T-cell (primary cell): ENCODE measurements at places on chromosomes 6 and 20. TPM values are rescaled to one million over a fixed set of nuclear protein-coding genes. Genes with fewer than 3 reads are reported as not detected.

DNA sequence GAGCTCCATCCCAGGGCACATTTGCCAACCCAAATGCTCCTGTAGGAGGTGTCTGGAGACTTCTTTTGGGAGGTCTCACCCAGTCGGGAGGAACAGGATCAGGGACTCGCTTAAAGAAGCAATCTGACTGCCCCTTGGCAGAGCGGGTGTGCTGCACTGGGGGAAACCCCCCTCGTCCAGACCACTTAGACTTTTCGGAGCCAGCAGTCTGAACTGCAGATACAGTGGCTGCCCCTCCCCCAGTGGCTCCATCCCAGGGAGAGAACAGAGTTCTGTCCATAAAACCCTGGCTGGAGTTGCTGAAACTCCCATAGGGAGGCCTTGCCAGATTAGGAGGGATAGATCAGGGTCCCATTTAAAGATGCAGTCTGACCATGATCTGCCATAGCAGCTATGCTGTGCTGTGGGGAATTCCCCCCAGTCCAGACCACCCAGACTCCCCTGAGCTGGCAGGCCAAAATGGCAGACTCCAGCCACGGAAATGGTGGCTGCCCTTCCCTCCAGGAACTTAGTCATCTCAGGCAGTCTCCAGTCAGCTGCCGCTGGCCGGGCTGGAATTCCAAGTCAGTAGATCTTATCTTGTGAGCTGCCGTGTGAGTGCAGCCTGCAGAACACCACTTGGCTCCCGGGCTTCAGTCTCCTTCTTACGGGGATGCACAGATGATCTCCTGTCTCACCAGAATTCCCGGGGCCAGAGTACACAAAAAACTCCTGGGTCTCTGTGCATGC lies 278.1 kb upstream of the SASH1 start:
- DNase-seq = no peak
- no peak overlapping the region for H3K4me3 ChIP-seq
- H3K36me3 ChIP-seq = no peaks in the 10 kb centered on the region
- H3K27me3 ChIP-seq = no peaks in the 10 kb centered on the region

DNA sequence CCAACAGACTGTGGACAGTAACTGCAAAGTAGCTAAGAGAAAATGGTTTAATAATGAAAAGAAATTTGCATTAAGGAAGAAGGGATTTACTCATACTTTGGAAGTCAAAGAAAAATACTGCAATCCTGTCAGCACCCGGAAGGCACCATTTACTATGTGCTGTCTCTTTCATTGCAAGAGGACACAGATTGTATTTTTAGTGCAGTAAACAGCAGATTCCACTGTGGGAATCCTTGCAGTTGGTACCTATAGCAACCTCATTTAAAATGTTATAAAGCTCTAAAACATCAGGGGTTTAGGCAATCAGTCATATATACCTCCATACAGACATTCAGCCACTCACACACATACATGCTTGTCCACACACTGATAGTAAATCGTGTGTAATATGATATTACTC lies 346.8 kb downstream of the PKHD1 start:
- no peak for DNase-seq
- no peaks in the 10 kb centered on the region for H3K27me3 ChIP-seq
- no peak overlapping the region for H3K4me3 ChIP-seq
- no peaks in the 10 kb centered on the region for H3K4me1 ChIP-seq
- no peaks in the 10 kb centered on the region for H3K36me3 ChIP-seq

FERMT1 gene
- total RNA-seq = 0.22 TPM

DNA sequence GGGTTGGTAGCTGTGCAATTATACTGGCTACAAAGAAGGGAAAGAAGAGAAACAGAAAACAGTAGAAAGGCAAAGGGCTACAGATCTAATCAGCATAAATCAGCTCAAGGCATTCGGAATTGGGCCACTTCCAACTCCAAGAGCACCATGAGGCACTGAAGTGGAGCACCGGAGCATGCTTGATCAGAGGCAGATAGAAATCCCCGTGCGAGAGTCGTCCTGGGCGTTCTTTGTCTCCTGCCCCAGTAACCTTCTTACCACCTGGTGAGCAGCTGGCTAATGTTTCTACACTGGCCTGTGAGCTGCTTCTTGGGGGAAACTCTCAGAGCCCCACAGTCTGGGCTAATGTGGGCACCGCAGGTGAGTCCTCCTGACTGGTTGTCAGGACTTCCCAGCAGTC lies 16.7 kb downstream of the NEDD9 start:
- peaks cover 17% of the 10 kb centered on the region for H3K4me1 ChIP-seq
- H3K36me3 ChIP-seq = peaks cover 37% of the 10 kb centered on the region
- no peak for DNase-seq
- no peak overlapping the region for H3K4me3 ChIP-seq
- H3K27me3 ChIP-seq = no peaks in the 10 kb centered on the region

GRCh38 chr6:168455847-168456530 lies 15.0 kb downstream of the SMOC2 start:
- H3K36me3 ChIP-seq = no peaks in the 10 kb centered on the region
- H3K4me1 ChIP-seq = no peaks in the 10 kb centered on the region
- no peaks in the 10 kb centered on the region for H3K27me3 ChIP-seq
- DNase-seq = no peak
- no peak overlapping the region for H3K27ac ChIP-seq
- H3K4me3 ChIP-seq = no peak overlapping the region

ADGB gene
- not detected for total RNA-seq

DNA sequence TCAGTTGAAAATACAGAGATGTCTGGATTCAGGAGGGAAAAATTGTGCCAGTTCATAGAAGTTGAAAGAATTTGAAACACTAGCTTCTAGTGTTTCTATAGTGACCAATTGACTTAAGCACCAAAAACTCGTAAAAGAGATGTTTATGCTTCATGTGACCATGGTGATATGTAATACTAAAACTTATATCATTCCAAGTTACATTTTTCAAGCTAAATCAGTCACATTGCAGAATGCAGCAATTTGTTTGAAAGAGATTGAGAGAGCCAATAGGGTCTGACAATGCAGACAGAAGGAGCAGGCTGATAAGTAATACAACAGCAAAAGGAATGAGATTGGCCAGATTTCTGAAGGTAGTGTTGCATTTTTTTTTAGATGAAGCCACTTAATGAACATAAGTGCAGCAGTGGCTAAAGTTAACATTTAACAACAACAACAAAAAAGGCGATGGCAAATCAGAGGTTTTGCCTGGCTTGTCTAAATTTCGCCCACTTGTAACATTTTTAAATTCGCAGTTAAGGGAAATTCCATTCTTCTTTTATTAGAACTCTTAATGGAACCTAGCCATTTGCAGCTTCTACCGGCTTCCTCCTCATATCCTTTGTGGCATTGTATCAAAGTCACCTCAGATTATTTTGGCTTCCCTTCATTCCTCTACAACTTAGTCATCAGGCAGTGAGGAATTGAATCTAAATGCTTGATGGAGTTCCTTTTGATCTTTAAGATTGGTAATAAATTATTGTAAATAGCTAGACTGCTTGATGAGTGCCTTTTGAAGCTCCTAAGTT lies 484.0 kb upstream of the SOX4 start:
- no peak for DNase-seq
- H3K4me3 ChIP-seq = no peak overlapping the region
- no peaks in the 10 kb centered on the region for H3K27me3 ChIP-seq
- H3K36me3 ChIP-seq = no peaks in the 10 kb centered on the region

DNA sequence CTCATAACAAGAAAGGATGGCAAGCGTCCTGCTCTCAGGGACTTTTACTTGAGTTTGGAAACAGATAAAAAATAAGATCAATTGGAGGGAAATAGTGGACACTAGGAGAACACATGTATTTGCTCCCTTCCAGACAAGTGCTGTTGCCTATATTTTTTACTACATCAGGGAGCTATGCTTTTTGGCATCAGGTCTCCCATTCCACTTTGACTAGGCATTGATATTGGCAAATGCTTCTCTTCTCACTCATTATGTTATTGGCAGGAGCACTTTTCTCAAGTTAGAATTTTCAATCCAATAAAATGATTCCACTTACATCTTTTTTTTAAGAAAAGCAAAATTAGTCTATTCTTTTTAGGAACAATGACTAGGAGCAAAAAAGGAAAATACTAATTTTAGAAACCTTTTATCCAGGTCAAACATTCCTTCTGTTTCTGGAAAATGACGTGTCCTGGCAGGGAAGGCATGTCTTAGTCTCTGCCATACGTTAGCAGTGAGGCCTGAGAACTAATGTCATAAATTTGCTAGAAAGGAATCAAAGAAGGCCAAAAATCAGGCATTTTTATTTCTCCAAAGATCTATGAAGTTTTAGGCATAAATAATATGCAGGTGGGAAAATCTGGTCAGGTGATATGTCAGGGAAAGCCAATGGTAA lies 21.4 kb downstream of the BCAS1 start:
- H3K36me3 ChIP-seq = no peaks in the 10 kb centered on the region
- no peaks in the 10 kb centered on the region for H3K4me1 ChIP-seq
- no peaks in the 10 kb centered on the region for H3K27me3 ChIP-seq
- DNase-seq = no peak
- no peak overlapping the region for H3K27ac ChIP-seq

- no peak overlapping the region for H3K27ac ChIP-seq
- H3K27me3 ChIP-seq = no peaks in the 10 kb centered on the region
- DNase-seq = no peak
Observed at GRCh38 chr20:52025938-52026337, 165.6 kb downstream of the ZFP64 start.
